Spleen (tissue), 13 donors: ENCODE measurements at places on chromosomes 7 and 10. TPM values are rescaled to one million over a fixed set of nuclear protein-coding genes. Genes with fewer than 3 reads are reported as not detected.
A peak's percentile ranks its signal among the peaks of the same experiment; 100 is the strongest.

DNA sequence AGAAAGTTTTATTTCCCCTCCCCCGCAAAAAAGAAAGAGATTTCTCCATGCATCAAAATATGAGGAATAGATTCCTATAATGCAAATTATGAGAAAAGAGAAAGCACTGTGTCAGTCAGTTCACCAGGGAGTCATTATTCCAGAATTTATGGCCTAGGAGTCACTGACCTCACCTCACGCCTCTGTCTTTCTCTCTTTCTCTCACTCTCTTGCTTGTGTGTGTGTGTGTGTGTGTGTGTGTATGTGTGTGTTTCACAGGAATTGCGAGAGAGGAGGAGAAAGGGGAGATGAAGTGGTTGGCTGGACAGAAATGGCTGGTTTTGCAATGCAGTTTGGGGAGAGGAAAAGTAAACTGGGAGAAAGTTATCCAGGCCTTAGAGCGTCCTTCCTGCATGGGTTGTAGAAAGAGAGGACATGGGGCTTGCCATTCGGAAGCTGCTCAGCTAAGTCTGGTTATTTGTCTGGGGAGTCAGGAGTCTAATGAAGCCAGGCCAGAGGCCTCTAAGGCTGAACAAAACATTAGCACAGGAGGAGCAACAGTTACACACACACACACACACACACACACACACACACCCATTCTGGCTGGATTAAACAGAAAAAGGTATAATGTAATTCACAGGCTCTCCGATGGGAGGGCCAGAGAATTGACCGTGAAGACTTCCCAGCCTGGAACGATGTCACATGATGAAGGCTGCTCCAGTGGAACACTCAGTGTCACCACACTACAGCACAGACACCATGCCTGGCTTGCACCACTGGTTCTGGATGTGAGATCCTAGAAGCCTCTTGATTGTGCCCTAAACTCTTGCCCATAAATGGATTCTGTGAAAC, 12.8 kb upstream of the FFAR4 start:
- DNase-seq, result no peak

DNA sequence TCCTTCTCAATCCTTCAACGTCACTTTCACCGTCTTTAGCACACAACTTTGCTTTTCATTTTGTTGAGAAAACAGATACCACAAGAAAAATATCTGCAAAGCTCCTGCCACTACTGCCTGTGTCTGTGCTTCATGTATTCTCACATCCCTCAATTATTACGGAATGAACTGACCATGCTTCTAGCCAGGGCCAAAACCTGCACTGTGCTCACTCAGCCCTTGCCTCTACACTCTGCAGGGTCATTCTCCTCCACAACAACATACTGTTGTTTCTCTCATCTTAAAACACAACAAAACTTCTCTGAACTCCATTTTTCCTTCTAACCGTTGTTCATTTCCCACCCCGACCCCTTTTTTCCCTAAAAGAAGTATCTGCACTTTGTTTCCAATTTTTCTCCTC, 29.5 kb downstream of the BMPR1A start:
- no peak for DNase-seq

- DNase-seq, result no peak
Observed at GRCh38 chr10:16966991-16967865, 150.0 kb upstream of the RSU1 start.

DNA sequence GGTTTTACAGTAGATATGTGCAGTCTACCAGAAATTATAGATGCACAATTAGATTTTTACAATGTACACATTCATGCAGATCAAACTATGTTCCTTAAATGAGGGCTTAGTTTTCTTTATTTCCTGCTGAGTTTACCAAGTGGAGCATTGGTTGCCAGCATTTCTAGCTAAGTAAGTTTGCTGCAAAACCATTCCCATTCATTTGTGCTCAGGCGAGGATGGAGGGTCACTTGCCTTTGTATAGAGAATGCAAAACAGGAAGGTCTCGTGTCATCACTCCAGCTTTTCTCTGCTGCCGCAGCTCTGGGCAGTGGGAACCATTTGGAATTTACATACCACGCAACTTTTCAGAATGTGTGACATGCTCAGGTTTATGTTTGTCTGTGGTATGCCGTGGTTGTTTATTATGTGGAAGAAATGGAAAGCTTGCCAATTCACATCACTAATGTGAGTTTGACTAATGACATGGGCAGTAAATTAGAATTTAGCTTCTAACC, 198.6 kb downstream of the TRIL start:
- no peak for DNase-seq

- no peak for DNase-seq
Observed at GRCh38 chr10:76177936-76178335, 746.5 kb downstream of the LRMDA start.

DNA sequence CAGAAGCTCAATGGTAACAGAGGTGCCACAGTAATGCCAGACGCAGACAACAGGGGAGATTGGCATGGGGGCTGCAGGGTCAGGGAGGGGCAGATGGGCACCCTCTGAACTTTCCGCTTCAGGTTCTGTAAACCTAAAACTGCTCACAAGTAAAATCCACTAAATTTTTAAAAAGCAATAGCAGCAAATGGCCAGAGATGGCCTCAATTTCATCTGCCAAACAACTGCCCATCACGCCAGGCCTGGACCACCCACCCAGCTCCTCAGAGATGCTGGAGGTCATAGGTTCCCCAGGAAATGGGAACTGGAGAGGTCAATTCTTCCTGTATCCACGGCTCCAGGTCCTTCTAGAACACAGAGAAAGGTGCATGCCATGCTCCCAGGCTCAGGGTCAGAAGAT, 76.1 kb downstream of the PRKAG2 start:
- peak; percentile 31 for DNase-seq

DNA sequence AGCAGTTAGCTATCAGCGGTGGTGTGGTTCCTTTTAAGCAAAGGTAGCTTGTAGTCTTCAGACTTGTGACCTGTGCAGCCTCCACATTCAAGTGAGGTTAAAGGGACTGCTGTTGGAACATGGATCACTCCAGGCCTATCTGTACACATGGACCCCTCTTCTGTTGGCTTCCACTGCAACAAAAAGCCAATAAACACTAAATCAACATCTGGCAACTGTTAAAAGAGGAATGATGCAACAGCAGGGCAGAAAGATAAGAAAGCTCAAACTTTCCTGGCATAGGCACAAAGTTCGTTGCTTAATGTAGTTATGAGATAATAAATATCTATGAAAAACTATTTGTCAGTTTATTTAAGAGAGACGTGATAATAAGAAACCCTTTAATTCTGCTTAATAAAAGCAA, 4.0 kb upstream of the MINPP1 start:
- no peak for DNase-seq

GRCh38 chr10:33749790-33750189, 415.3 kb upstream of the NRP1 start:
- no peak for DNase-seq

- DNase-seq, result no peak
Observed at GRCh38 chr10:61628875-61629513, 33.7 kb upstream of the CABCOCO1 start.

GRCh38 chr7:21969822-21970221, 24.1 kb upstream of the CDCA7L start:
- no peak for DNase-seq

GRCh38 chr10:9301554-9301953, 1247.1 kb downstream of the GATA3 start:
- DNase-seq, result no peak

The SPDYE2B gene
- not detected for polyA plus RNA-seq

The ASAH2 gene
- polyA plus RNA-seq, result 0.05 TPM

The ZEB1 gene
- polyA plus RNA-seq, result 6.8 TPM
